ENCODE measurements at places on chromosomes 12 and 14.
A peak's percentile ranks its signal among the peaks of the same experiment; 100 is the strongest.

- no peak for DNase-seq
These were observed 204.1 kb downstream of the STXBP6 start for GRCh38 chr14:24845851-24846250.

- no peak for DNase-seq
These were observed 246.0 kb downstream of the BMP4 start for GRCh38 chr14:53710615-53711014.

DNA sequence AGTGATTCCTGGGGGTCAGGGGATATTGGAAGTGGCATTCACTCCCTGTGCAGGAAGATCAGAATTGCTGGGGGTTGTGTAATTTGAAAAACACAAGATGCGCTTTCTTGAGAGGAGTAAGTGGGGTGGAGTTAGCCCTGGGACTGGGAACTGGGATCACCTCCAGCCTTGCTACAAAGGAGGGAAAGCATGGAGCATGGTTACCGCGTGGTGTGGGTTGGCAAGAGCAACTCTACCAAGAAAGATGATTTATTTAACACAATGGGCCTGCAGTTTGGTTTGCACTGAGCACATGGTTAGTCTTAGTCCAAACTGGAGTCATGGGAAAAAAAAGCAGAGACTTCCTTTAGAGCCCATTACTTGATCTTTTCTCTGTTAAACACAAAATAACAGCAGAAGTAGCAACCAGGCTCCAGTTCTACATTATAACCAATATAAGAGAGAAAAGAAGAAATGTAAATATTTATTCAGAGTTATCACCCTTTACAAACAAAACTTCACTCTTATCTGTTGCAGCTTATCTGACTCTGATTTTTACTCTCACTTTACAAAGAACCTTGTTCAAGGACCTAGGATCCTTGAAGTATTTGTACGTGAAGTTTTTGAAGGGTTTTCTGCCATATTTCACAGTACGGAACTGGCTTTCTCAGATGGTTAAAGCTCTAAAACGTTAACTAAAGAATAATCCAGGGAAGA is 2.1 kb upstream of the NIN start:
- no peak for DNase-seq

DNA sequence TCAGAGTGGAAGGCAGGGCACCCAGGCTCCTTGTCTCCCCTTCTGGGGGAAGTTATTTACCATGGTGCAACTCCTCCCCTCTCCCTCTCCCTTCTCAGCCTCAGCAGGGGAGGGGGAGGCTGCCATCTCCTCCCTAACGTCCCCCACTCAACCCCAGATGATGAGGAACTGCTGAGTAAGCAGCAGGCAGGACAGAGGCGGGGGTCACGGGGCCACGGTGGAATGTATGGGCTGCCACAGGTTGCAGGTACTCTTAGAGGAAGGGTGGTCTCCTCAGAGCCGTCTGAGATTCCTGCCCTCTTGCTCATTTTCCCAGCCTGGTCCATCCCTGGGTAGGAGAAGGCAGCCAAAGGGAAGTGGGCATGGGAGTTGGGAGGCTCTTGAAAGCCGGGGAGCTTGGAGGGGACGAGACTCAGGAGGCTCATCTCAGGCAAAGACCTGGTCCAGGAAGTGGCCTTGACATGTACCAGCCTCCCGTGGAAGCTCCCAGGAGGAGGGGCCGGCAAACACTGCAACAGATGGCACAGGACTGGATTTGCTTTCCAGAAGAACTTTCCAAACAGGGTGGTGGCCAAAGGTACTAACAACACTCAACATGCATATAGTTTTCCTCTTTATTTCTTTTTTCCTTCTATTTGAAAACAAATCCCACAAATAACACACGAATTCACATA is 19.0 kb downstream of the RIN3 start:
- no peak for DNase-seq

- no peak for DNase-seq
These were observed 21.9 kb downstream of the EPS8 start for GRCh38 chr12:15767301-15767700.

DNA sequence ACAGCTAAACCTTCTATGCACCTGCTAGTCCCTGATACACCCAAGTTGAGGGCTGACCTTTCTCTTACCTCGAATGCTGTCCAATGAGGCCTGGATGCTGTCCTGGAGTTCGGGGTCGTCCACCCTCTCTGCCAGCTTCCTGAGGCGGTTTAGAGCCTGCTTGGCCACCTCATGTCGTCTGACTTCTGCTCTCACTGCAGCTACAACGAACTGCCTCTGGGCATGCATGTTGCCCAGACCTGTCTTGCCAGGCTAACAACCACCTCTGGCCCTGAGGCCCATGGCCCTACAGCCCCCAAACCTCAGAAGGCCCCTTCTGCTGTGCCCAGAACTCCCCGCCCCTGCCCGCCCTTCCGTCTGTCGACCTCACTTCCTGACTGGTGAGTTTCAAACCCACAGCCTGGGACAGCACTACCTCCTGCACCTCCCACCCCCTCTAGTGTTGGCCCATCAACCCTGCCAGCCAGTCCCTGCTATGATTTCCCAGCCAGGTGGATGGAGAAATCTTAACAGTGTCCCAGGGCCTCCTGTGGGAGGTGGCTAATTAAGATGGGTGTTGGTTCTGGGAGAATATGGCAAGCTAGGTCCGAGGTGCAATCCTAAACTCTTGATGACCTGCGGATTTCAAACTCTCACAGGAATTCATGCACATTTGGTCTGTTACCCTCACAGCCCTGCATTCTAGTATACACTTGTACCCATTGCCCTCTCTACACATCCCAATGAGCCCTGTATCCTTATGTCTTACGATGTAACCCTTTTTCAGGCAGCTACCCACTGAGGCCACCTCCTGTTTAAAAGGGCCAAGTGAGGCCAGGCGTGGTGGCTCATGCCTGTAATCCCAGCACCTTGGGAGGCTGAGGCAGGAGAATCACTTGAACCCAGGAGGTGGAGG is 2.7 kb upstream of the TSPAN31 start:
- DNase-seq: peak; percentile 68

- DNase-seq: no peak
These were observed 51.3 kb downstream of the SLC6A12 start for GRCh38 chr12:162467-163307.

- DNase-seq: no peak
These were observed 34.1 kb upstream of the INF2 start for GRCh38 chr14:104655128-104655848.

DNA sequence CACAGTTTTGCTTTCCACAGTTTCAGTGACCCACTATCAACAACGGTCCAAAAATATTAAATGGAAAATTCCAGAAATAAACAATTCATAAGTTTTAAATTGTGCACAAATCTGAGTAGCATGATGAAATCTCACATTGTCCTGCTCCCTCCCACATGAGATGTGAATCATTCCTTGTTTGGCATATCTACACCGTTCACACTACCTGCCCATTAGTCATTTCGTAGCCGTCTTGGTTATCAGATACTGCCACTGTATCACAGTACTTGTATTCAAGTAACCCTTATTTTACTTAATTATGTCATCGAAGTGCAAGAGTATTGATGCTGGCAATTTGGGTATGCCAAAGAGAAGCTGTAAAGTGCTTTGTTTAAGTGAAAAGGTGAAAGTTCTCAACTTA is 145.3 kb downstream of the SLC5A8 start:
- DNase-seq: no peak

- DNase-seq: no peak
These were observed 27.0 kb upstream of the AKAP5 start for GRCh38 chr14:64438181-64438841.

- DNase-seq: no peak
These were observed 501.1 kb downstream of the VRK1 start for GRCh38 chr14:97298331-97298730.

- no peak for DNase-seq
These were observed 202.8 kb downstream of the NUAK1 start for GRCh38 chr12:105935981-105936380.

- no peak for DNase-seq
These were observed 99.1 kb upstream of the MED13L start for GRCh38 chr12:116376354-116377193.

DNA sequence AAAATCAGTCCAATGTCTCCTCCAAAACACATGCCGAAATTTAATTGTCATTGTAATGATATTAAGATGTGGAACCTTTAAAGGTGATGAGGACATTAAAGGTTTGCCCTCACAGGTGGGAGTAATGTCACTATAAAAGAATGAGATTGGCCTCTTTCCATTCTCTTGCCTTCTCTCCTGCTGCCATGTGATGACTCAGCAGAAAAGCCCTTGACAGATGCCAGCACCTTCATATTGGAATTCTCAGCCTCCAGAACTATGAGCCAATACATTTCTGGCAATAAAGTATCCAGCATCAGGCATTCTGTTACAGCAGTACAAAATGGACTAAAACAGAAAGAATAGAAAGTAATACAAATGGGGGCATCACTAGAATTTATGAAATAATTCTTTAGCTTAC is 609.7 kb downstream of the SLC16A7 start:
- no peak for DNase-seq

DNA sequence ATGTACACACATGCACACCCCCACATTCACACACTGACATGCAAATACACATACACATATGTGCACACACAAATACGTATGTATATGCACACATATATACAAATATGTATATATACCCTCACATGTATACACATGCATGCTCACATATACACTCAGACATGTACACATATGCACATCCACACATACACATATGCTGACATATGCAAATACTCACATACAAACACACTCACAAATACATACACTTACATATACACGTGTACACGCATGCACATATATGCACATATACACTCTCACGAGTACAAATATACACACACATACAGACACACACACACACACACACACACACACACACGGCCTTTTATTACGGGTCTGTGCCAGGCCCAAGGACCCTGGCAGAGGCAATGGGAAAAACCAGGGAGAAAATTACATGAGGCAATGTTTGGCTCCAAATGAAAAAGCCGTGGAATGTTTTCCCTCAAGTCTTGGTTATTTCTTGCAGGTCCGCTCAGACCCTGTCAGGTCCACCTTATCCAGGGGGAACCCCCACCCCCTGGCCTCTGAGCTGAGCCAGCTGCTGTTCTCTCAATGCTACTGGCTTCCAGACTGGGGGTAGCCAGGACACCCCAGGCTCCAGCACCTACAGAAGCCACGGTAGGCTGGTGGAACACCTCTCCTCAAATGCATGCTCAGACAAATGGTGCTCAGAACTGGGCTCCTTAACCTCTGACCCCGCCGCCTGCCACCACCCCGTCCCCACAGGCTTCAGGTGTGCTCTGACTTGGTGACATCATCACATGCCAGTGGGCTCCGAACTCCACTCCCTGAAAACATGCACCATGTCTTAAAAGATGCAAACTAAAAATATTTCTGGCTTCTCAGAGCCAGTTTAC is 54.7 kb downstream of the BCL11B start:
- DNase-seq: no peak

GRCh38 chr12:2552000-2552756 is 242.6 kb upstream of the FKBP4 start:
- no peak for DNase-seq

GRCh38 chr12:66500091-66500490 is 178.8 kb downstream of the GRIP1 start:
- DNase-seq: no peak

DNA sequence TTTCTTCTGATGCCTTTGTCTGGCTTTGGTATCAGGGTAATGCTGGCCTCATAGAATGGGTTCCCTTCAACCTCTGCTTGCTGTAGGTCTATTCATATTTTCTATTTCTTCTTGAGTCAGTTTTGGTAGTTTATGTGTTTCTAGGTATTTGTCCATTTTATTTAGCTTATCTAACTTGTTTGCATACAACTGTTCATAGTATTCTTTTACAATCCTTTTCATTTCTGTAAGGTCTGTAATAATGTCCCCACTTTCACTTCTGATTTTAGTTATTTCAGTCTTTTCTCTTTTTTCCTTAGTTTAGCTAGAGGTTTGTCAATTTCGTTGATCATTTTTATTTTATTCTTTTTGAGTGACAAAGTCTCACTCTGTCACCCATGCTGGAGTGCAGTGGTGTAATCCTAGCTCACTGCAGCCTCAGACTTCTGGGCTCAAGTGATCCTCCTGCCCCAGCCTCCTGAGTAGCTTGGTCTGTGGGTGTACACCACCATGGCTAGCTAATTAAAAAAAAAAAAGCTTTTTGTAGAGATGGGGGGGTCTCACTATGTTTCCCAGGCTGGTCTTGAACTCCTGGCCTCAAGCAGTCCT is 11.7 kb downstream of the TTLL5 start:
- no peak for DNase-seq

GRCh38 chr12:54596526-54596946 is 8.1 kb upstream of the PPP1R1A start:
- DNase-seq: peak; percentile 38

- no peak for DNase-seq
These were observed 14.0 kb upstream of the STRAP start for GRCh38 chr12:15868186-15868585.

DNA sequence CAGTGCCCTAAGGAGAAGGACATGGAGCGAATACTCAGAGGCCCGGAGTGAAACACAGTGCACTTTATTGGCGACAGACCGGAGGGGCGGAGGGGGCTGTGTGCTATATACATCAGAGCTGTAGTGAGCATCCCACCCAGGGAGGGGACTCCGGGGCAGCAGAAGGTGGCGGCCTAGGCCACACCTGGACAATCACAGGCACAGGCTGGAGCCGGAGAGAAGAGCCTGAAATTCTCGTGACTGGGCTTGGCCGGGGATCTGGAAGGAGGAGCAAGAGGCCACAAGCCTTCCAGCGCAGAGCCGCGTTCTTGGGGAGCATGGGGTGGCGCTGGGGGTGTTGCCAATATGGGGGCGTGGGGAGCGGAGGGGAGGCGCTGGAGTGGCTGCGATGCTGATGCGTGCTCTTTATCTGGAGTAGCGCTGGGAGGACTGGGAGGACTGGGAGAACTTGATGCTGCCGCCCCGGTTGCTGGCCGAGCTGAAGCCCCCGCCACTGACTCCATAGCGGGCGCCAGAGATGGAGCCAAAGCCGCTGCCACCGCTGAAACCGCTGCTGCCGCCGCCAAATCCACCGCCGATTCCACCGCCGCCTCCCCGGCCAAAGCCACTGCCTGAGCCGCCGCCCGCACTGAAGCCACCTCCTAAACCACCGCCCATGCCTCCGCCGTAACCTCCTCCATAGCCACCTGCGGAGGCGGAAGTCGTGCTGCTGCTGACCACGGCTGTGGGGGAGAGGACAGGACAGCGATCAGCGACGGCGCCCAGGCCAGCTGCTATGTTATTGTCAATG is 6.1 kb downstream of the KRT3 start:
- DNase-seq: no peak

- DNase-seq: no peak
These were observed 157.1 kb upstream of the GRIN2B start for GRCh38 chr12:14138495-14138894.

GRCh38 chr12:111942557-111942956 is 70.4 kb downstream of the TMEM116 start:
- no peak for DNase-seq

DNA sequence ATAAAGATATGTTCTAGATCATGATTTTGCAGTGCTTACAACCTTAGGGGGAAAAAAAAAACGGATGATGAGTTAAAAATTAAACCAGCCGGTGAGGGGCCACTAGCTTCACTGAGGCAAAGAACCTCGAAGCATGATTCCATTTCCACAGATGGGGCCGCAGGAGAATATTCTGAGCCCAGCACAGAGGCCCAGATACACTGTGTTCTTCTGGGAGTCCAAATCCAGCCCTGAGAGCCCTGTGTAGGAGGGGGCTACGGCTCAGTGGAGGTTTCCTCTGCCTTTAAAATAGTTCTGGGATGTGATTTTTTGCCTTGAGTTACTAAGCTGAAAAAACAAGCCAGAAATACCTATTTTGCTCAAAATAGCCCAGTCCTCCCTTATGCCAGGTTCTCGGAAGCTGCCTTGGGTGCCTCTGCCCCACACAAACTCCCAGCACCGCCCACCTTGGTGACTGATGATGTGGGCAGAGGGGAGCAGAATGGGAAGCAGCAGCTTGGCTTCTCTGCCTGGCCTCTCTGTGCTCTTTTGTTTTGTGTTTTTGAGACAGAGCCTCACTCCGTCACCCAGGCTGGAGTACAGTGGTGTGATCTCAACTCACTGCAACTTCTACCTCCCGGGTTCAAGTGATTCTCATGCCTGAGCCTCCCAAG is 105.4 kb upstream of the BCL2L14 start:
- DNase-seq: no peak

All from effector CD4-positive, alpha-beta T cell (primary cell).